ENCODE measurements at places on chromosomes 12 and 14. TPM values are rescaled to one million over a fixed set of nuclear protein-coding genes. Genes with fewer than 3 reads are reported as not detected.

Gene RTRAF
- 309 TPM for total RNA-seq

Gene PLEKHD1
- total RNA-seq = 0.14 TPM

Gene APOLD1
- 6.0 TPM for total RNA-seq

Gene FSCB
- total RNA-seq = not detected
